ENCODE measurements at places on chromosomes 4 and X. TPM values are rescaled to one million over a fixed set of nuclear protein-coding genes. Genes with fewer than 3 reads are reported as not detected.

The CTSO gene
- 24.0 TPM for polyA plus RNA-seq

The KIT gene
- polyA plus RNA-seq = 7.6 TPM

The SLC10A4 gene
- 1.0 TPM for polyA plus RNA-seq

The PLAC8 gene
- polyA plus RNA-seq = 1.1 TPM

DNA sequence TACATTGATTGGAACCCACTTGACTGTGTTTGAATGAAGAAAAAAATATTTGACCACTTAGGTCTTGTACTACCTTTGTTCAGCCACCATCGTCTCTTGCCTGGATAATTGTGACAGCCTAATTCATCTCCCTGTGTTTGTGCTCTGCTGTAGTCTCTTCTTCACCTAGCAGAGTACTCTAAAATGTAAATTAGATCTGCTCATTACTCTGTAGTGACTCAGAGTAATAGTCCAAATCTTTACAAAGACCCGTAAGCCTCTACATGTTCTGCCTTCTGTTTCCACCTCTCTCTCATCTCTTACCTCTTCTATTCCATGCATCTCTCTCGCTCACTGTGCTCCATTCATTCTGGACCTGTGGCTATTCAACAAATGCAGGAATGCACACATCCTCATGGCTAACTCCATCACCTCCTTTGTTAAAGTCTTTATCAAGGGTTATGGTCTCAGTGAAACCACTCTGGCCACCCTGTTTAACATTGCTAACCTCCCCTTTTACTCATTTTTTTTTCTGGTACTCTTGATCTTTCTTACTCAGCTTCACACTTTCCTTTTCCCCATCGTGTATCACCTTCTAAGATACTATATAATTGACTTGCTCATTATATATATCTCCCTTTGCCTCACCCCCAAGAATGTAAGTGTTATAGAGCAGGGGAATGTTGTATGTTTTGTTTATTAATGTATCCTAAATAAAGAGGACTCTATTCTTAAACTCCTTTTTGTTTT lies 98.4 kb downstream of the STIM2 start:
- no peak for DNase-seq

GRCh38 chr4:42649870-42650269 lies 7.0 kb downstream of the ATP8A1 start:
- DNase-seq = no peak

DNA sequence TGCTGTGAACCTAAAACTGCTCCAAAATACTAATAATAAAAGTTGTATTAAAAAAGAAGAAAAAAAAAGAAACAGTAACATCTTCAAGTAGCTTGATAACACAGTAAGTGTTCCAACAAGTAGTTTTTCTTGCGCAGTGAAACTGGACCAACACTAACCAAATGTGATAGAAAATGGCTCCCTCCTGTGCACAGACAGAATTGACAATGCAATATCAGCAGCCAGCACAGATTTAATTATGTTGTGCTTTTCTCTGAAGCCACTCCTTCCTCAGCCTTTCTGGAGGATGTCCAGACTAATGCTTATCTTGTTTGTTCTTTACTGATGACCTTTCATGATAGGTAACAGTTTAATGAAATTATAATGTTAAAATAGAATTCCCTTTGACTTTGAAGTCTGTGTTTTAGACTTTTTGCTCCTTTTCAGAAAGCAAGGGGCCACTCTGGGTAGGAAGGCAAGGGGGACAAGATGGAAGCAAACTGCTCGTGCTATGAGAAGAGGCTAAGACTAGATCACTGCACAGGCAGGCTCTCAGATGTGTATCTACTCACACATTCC lies 147.1 kb upstream of the RPL34 start:
- no peak for DNase-seq

Measured in hindlimb muscle (tissue), 1 donor.